ENCODE measurements at places on chromosomes 2 and 18.
A peak's percentile ranks its signal among the peaks of the same experiment; 100 is the strongest.

DNA sequence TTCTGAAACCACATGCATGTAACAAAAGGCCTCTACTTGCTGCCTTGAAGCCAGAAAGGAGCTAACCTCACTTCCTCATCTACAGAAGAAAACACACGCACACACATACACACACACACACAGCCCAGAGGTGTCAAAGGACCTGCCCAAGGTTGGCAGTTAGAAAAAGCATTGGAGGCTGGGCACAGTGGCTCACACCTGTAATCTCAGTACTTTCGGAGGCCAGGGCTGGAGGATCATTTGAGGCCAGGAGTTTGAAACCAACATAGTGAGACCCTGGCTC, 125.9 kb upstream of the RNF152 start:
- no peak for DNase-seq

DNA sequence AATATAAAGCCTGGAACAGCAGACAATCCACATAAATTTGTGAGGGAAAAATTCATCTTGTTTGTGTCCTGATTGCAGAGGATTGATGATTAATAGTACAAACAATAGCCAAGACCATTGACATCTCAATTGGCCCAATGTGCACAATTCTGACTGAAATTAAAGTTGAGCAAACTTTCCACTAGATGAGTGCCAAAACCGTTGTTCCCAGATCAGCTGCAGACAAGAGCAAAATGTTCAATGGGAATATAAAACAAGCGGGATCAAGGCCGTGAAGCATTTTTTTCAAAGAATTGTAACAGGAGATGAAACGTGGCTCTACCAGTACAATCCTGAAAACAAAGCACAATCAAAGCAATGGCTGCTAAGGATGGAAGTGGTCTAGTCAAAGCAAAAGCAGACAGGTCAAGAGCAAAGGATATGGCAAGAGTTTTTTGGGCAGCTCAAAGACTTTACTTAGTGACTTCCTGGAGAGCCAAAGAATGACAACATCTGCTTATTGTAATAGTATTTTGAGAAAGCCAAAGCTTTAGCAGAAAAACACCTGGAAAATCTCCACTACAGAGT, 55.9 kb upstream of the KIF5C start:
- no peak for DNase-seq

DNA sequence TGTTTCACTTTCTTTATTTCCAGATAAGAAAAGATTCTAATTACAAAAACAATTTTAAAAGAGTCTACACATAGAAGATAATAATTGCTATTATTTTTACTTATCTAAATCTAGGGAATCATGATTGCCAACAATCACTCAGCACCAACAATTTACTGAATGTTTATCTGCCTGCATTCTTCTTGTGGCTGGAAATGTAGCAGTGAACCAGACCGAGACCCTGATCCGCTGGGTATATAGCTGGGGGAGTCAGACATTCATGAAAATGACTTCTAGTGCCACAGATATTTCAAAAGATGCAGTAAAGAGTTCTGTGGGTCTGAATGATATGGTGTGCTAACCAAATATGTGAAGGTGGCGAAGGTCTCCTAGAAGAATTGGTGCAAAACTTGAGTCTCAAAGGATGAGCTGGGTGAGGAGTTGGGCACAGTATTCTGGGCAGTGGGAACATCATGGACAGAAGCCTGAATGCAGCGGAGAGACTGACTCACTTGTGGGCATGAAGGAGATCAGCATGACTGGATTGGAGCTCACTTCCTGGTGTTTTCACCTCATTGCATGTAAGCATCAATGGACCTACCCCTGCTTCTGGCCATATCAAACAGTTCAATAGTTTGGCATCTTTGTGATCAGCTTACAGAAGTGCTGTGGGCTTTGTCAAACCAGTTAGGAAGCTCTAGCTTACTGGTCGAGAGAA, 26.1 kb upstream of the FN1 start:
- DNase-seq, result no peak

DNA sequence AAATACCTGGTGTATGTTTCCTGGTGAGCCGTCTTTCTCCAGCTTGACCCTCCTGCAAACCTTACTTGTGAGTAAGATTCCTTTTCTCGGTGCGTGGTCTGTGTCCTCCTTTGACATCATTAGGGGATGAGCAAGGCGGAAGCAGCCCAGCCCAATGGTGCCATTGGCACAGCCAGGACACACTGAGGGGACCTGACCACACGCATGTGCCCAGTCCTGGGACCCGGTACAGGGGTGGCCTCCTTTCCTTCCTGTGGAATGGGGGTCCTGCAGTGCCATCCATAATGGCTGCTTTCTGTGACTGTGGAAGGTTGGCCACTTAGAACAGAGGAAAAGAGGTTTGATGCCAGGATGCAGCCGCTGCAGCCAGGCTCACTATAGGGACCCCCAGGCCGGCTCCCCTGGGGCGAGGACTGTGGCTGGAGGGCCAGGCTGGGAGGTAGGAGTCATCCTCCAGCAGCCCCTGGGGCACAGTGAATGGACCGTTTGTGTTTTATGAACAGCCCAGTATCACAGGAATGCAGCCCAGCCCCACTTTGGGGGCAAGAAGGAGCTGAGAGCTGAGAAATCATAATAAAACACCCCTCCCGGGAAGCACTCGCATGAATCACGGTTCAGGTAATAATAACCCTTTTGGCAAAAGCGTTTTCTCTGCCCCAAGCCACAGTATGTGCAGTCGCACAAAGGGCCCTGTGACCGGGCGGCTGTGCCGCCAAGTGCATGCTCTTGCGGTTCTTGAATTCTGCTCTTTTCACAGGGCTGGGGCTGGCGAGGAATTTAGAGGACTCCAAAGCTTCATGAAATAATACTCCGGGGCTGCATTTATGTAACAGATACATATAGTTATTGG, 73.2 kb downstream of the ASB1 start:
- no peak for DNase-seq

DNA sequence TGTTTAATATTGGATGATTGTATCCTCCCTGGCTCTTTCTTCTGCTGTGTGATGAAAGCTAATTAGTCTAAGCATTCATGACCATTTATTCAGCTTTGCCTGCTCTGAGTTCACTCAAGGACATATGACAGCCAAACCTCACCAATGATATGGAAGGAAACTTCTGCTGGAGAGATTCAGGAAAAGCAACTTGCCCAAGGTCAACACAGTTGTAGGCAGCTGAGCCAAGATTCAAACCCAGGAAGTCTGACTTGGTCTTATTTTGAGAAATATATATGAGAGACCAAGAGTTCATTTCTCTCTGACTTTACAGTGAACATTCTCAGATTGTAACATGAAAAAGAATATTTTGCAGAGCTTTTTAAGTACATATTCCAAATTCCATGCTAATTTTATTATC, 1588.5 kb upstream of the PIK3C3 start:
- DNase-seq, result no peak

DNA sequence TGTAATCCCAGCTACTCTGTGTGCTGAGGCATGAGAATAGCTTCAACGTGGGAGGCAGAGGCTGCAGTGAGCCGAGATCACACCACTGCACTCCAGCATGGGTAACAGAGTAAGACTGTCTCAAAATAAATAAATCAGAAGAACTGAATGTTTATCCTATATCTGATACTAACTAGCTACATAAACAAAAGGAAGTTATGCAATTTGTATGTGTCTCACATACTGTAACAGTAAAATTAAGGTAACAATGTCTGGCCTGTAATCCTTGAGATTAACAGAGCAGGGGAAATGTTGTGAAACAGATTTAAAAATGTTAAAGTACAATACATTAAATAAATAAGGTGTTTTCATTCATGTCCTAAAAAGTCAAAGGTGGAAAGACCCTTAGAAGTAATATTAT, 150.8 kb downstream of the MEMO1 start:
- DNase-seq, result no peak

- DNase-seq, result no peak
Measured at GRCh38 chr2:221153226-221153625, 418.9 kb downstream of the EPHA4 start.

DNA sequence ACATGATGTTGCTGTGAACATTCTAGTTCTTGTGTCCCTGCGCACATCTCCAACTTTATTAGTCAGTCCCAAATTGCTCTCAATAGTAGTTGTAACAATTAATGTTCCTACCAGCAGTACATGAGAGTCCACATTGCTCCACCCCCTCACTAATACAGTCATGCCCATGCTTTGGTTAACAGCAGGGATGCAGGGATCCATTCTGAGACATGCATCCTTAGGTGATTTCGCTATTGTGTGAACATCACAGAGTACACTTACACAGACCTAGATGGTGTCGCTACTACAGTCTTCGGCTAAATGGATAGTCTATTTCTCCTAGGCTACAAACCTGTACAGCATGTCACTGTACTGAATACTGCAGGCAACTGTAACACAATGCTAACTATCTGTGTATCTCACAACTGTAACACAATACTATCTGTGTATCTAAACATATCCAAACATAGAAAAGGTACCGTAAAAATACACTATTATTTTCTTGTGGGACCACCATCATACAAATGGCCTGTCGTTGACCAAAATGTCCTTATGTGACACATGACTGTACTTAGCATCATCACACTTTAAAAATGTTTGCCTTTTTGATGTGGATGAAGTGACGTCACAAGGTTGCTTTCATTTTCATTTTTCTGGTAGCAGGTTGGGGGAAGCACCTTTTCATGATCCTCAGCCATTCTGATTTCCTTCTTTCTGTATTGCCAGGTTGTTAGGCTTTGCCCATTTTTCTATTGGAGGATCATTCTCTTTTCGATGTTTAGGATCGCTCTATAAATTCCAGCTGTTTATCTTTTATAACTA, 82.9 kb upstream of the RNF152 start:
- DNase-seq, result no peak

DNA sequence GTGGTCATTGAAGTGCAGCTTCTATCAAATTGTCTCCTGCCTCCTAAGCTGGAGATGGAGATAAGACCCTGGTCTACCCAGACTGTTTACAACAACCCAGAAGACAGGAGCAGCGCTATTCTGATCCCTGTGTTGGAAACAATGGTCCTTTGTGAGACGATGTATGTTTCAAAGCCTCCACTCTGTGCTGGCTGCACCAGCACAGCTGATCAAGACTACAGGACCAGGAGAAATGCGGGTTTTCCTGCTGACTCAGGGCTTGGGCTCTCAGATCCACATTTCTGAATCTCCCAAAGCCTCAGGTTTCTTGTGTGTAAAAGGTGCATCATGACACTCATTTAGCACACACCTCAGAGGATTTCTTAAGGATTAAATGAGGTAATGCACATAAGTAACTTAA, 92.0 kb downstream of the POU3F3 start:
- no peak for DNase-seq

DNA sequence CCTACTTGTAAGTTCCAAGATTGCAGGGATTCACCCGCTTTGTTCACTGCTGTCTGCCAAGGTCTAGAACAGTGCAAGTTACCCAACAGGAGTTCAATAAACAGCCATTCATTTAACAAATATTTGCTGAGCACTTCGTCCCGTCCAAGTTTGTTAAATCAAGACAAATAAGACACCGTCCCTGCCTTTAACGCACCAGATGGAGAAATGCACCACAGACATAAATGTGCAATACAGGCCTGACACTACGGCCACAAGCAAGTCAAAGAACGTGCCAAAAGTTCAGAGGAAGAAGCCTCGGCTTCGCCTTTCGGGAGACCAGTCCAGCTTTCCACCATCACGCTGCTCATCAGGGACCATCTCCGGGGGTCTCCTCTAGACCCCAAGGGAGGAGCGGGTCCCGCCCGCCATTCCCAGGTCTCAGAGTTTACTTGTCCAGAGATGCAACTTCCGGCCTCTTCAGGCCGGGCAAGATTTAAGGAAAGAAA, 429 bp downstream of the C2orf76 start:
- DNase-seq, result peak; percentile 51

GRCh38 chr2:163801486-163801885, 65.7 kb upstream of the FIGN start:
- DNase-seq, result no peak

- DNase-seq, result no peak
Measured at GRCh38 chr2:188787658-188788240, 186.4 kb upstream of the COL3A1 start.

DNA sequence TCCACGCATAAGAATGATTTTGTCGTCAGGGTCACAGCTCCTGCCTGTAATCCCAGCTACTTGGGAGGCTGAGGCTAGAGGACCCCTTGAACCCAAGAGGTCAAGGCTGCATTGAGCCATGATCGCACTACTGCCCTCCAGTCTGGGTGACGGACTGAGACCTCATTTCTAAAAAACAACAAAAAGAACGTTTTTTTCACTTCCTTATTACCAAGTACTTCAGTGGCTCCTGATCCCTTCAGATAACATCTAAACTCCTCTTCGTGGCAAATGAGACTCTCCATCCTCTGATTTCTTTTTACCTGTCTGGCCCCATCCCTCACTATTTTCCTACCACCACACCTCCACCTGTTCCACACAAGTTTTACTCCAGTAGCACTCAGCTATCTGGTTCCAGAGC, 105.4 kb upstream of the TLK1 start:
- DNase-seq, result no peak

GRCh38 chr2:159065313-159065712, 96.9 kb downstream of the TANC1 start:
- no peak for DNase-seq

GRCh38 chr2:102667072-102667471, 47.7 kb downstream of the SLC9A2 start:
- DNase-seq, result no peak

DNA sequence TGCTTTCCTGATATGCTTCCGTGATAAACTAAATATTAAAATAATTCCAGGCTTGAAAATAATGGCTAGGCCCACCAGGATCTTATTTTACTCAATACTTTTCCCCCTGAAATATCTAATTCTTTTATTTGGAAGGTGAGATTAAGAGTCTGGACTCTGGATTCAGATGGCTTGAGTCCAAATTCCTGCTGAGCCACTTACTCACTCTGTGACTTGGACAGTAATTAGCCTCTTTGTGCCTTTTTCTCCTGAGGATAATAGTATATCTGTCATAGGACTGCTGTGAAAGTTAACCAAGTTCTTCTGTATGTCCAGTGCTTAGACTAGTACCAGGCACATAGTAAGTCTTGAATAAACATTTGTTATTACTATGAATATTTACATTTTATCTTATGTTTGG, 127.3 kb upstream of the ERBB4 start:
- DNase-seq, result no peak

GRCh38 chr2:20585359-20585709, 65.6 kb downstream of the HS1BP3 start:
- DNase-seq, result no peak

DNA sequence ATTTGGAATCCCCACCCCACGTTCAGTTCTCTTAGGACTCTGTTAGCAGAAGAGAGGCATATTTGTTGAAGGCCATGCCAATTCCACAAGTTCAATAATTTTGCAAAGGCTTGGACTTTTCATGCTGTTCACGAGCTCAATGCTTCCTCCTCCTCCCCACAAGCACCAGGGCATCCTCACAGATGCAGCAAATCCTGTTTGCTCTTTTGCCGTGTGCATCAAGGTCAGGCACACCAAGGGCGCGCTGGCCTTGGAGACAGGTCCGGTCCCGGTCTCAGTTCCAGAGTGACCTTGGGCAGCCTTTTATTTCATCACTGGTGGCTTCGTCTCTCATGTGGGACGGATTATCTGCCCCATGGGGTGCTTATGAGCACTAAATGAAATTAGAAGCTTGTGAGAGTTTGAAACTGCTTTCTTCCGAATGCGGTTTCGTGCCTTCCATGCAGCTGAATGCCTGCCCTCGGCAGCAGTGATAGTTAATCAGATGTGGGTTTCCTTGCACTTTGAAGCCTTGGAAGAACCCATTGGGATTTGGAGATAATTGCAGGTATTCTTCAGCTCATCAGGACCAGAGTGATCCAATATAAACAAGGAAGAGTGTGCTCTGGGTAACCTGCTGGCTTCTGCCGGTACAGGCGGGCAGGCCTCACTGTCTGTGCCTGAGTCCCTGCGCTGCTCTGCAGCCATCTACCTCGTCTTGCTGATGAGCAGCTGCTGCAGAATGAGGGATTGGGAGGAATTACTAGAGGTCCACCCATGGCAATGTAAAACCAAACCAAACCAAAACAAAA, 140.8 kb downstream of the SH3BP4 start:
- DNase-seq, result no peak

- DNase-seq, result peak; percentile 34
Measured at GRCh38 chr2:11177871-11178690, 22.8 kb downstream of the SLC66A3 start.
